Activated CD4-positive, alpha-beta T cell treated with anti-CD3 and anti-CD28 coated beads, Interleukin-2, amount 50 U/mL, for 4 hours (primary cell): ENCODE measurements at places on chromosomes 6 and 20.

DNA sequence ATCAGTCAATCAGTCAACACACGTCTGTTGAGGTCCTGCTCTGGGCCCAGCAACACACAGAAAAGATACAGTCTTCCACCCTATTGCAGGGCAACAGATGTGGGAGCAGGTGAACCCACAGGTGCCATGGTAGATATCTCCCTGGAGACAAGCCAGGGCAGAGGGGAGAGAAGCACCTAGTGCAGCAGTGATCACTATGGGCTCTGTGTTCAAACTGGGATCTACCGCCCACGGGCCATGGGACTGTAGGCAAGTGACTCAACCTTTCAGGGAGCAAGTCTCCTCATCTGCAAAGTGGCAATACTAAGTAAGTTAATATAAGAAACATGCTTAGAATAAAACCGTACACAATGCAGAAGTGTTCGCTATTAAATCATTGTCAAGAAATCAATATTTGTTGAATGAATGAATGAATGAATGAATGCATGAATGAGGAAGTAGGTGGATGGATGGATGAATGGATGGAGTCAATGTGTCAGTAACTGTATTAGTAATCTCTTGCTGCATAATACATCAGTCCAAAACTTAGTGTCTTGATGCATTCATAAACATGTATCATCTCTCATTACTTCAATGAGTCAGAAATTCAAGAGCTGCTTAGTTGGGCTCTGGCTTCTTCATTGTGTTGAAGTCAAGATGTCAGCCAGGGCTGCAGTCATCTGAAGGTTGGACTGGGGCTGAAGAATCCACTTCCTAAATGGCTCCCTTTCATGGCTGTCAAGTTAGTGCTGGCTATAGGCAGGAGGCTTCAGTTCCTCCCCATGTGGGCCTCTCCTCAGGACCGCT is 31.9 kb upstream of the NFATC2 start:
- no peak for DNase-seq

DNA sequence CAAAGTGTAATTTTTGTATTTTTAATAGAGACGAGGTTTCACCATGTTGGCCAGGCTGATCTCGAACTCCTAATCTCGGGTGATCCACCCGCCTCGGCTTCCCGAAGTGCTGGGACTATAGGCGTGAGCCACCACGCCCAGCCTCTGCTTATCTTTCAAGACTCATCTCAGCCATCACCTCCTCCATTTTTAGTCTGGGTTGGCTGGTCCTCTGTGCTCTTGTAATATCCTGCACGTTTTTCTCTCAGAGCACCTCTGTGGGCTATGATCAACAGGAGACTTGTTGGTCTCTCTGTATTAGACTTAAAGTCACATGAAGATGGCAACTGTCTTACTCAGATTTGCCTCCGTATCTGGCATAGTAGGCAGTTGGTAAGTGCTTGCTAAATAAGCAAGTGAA is 7.6 kb downstream of the NOTCH4 start:
- DNase-seq, result no peak

DNA sequence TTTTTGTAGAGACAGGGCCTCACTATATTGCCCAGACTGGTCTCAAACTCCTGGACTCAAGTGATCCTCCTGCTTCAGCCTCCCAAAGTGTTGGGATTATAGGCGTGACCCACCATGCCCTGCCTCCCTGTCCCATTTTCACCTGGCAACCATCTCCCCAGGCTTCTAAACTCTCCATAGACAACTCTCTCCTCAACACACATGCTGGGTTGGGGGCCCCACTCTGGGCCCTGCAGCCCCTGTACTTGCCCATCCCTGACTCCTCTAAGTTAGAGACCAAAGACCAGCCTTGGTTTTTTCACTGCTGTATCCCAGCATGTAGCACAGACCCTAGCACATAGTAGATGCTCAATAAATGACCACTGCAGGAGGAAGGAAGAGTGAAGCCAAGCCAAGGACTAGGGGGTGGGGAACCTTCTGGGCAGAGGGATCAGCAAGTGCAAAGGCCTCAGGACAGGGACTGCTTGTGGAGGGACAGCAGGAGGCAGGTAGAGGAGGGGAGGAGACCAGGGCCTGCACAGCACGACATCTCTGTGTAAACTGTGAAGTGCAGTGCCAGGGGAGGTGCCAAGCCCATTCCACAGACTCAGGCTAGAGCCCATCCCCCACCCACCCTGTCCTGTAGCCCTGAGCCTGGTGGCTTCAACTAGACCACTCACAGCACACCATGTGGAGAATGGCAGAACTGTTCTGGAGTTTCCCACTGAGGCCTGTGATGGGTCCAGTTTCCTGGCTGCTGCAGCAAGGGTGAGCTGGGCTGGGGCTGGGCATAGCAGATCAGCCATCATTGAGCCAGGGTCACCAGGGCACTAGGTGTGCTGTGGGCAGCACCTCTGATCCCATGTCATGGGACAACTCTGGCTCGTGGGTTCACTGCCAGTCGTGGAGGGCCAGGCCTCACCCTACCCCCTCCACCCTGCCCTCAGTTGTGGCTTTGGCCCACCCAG is 3.4 kb upstream of the SRC start:
- DNase-seq, result no peak

DNA sequence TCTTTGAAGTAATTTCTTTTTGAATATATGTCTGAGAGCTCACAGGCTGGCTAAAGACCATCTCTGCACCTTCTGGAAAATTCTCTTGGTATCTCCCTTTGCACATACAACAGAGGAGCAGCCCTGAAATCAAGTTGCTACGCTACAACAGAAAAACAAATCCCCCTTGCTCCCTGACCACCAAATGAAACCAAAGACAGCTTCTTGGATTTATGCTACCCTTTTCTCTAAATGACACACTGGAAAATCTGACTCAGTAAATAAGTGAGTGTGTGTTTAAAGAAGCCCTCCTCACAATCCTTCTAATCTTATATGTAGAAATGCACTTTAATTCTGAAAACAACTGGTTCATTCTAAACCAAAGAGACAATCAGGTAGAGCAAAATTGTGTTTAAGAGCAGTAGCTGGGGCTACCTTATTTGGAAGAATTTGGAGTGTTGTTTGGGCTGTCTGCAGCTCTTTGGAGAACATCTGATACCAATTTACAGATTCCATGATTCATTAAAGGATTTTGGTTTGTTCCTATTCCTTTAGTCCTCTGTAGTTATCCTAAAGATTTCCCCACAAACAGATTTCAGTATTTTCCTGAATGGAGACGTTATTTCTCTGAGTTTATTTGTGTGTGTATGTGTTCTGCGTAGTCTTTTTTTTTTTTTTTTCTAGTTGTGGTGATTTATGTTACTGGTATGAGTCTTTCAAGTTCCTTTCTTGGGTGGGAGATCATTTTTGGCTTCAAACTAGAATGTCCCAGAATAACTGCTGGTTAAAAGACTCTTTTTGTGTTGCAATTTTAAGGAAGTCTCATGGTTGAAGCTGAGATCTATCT is 36.4 kb upstream of the UTRN start:
- no peak for DNase-seq

GRCh38 chr6:160218810-160219209 is 39.8 kb downstream of the SLC22A2 start:
- DNase-seq, result no peak

- no peak for DNase-seq
Observed at GRCh38 chr20:19834287-19834686, 76.2 kb downstream of the RIN2 start.

GRCh38 chr6:116386581-116387299 is 16.0 kb downstream of the DSE start:
- DNase-seq, result no peak

DNA sequence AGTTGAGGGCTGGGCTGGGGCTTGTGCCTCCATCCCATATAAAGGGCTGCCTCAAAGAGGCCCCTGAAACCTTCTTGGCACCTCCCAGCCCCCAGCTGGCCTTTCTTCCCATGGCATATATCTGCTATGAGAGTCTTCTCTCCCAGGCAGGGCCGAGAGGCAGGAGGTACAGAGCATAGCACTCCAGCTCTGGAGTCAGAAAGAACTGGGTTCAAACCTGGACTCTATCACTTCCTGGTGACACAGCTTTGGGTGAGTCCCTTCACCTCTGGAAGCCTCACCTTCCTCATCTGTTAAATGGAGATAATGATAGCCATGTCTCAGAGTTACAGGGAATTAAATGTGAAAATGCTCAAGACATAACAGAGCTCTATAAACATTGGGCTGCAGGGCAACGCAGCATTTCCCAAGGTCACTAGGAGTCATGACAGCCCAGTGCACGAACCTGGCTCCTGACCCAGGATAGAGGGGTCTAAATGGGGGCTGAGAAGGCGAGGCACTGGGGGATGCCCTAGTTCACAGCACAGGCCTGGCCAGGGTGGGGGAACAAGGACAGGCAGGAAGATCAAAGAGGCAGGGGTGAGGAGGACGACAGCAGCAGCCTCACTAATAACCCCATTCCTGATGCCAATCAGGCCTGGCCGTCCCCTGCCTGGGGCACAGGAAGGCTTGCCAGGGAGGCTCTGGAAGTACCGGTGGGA is 1.9 kb downstream of the FAM83C start:
- no peak for DNase-seq

DNA sequence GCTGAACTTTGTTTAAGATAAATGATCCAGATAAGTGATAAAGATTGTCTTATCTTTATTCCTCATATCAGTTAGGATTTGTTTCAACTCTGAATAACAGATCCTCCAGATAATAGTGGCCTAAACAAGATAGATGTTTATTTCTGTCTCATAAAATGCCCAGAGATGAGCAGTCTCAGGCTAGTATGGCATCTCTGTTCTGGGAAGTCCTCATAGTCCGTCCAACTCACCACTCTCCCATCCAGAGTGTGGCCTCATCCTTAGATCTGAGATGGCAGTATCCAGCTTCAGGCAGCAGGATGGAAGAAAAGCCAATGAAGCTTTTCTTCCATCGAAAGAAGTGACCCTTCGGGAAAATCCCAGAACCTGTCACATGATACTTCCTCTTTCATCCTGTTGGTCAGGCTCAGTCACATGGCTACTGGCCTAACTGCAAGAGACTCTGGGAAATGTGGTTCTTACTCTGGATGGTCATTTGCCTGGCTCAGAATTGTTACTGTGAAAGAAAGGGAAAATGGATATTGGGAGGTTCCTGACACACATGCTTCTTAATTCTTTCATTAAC is 29.4 kb upstream of the TAGAP start:
- DNase-seq, result no peak

GRCh38 chr6:79385893-79386292 is 151.3 kb downstream of the LCA5 start:
- DNase-seq, result no peak

DNA sequence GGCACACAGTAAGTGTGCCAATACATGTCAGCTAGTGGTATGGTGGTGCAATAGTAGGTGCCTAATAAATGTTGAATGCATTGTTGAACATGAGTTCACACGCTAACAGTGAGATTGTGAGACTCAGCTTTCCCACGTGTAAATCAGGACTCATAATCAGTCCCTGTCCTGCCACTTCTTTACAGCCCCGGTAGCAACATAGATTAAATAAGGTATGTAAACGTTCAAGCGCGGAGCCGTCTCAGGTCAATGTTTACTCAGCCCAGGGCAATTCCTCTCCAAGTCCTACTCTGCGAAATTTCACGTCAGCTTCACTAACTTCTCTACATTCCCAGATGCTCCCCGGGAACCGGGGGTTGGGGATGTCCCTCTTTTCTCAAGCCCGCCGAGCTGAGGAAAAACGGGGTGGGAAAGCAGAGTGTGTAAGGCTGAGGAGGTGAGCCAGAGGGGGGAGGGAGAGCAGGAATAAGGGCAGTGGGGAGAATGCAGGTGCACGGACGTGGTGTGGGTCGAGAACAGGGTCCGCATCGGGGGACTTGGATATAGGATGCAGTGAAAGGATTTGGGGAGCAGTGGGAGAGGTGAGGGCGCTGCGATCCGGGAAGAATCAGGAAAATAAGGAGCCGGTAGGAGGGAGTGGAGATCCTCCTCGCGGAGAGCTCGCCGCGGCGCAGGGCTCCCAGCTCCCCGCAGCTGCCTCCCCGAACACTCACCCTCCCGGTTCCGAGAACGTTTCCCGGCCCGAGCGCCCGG is 544 bp upstream of the TP53INP2 start:
- DNase-seq, result no peak

DNA sequence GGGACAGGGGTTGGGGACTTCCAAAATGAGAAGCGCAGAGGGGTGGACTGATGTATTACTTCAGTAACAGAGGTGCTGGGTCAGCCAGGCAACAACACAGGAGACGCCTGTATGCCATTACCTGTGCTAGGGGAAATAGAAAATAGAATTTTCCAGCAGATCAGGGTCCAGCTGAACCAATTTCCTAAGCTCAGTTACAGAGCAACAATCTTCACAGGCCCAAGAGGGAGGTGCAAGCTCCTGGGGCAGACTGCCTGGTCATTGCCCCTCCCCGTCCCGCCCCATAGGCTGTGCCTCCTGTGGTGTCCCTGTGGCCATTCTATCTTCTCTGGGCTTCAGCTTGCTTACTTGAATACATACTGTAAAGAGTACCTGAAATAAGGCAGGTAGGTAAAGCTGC is 3.7 kb downstream of the KCNK5 start:
- no peak for DNase-seq

GRCh38 chr20:25321991-25322390 is 68.6 kb downstream of the ABHD12 start:
- DNase-seq, result no peak

DNA sequence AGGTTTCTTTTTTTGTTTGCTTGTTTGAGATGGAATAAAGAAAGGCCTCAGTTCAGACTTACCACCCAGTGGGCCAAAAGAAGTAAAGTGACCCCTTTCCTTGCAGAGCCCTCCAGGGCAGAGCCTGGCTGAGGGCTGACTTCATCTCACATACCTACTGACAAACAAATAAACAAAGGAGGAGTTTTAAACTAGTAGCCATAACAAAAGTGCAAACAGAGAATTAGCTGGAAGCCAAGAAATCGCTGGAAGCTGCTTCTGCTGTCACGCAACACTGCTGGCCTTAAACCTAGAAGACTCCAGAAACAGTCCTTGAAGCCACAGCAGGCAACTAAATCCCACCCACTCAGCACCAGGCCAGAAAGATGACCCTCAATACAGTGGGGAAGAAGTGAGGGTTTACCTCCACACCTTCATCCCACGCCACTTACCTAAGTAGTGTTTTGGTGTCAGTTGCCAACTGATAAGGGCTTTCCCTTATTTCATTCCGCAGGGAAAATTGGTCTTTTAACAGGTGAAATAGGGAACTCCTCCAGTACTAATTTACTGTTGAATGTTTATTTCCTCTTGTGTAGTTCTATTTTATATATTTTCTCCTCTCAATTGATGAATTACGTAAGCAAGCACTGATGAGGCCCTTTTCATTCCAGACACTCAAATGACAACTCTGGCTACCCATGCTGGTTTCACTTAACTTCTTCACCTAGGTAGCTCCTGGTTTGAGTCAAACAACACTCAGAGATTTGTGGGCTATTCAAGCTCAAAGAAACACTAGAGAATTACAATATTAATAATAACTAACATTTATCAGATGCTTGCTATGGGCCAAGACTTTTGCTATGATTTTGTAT is 46.2 kb downstream of the EDN1 start:
- DNase-seq, result no peak

GRCh38 chr6:113466526-113466925 is 390.6 kb upstream of the MARCKS start:
- DNase-seq, result no peak
